Astrocyte (in vitro differentiated cells and primary cell): ENCODE measurements at places on chromosomes 5 and 9. TPM values are rescaled to one million over a fixed set of nuclear protein-coding genes. Genes with fewer than 3 reads are reported as not detected.
A peak's percentile ranks its signal among the peaks of the same experiment; 100 is the strongest.

Gene DOK3
- total RNA-seq: 15.6 and 16.3 TPM in 2 replicates

Gene GZMA
- total RNA-seq: 1.7 and 2.6 TPM in 2 replicates

Gene C9orf57
- total RNA-seq: not detected in 2 replicates

Gene PTGER4
- 4.8 and 8.6 TPM in 2 replicates for total RNA-seq

Gene SREK1IP1
- 26.2 and 27.3 TPM in 2 replicates for total RNA-seq

Gene ADAMTSL2
- total RNA-seq: 0.52 and 0.58 TPM in 2 replicates

Gene CSF1R
- 1.4 and 1.6 TPM in 2 replicates for total RNA-seq

Gene SPINK4
- not detected in 2 replicates for total RNA-seq

- DNase-seq: no peak
Measured at GRCh38 chr5:119200795-119201194, 129.9 kb downstream of the DMXL1 start.

DNA sequence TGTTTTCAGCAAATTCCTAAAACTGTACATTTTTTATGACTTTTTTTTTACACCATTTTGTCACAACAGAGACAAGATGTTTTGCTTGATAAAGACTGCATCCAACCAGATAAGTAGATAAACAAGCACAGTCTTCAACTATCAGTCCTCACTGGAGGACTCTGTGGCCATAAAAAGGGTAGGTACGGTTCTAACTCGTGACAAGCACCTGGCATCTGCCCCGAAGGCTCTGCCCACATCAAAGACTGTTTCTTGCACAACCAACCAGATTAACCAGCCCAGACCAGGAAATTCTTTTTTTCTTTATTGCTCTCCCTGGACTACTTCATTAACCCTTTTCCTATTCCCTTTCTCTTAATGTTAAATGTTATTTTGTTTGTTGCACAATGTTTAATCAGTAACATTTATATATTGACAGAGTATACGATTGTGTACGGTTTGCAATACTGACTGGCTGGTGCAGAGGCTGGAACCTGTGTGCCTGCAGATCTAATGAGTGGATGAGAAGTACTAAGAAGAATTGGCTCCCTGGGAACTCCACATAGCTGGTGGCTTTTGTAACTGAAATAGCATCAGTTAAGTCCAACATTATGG is 74.1 kb downstream of the SERINC5 start:
- DNase-seq: peak; percentile 53

DNA sequence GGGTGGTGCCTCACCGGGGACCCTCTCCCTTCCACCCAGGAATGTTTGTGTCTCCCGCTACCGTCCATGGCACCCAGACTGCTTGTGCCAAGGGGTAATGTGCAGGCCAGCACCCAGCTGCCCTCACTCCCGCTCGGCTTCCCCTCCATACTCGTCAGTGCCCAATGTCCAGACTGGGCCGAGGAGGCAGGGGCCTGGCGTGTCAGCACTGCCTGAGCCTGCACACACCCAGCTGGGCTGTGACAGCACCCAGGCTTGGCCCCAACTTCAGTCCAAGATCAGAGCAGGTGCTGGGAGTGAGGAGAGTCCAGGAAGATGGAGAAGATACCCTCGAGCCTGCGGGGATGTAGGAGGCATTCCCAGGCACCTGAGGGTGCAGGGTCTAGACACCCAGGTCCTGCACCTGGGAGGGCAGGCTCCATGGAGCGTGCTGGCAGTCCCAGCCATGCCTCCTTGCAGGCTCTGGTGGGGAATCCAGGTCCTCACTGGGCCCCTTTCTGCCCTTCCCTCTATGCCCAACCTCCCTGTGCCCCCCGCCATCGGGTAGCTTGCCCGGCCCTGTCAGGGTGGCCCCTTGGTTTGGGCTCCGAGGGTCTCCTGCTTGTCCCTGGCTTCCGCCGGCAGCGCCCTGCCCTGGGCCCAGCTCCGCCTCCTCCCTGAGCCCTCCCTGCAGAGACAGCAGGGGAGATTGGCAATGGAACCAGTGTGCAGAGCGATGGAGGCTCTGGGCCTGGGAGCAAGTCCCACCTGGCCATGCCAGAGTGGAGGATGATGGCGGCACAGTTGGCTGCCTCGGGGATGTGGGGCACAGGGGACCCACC is 250.8 kb upstream of the EDIL3 start:
- DNase-seq: no peak

DNA sequence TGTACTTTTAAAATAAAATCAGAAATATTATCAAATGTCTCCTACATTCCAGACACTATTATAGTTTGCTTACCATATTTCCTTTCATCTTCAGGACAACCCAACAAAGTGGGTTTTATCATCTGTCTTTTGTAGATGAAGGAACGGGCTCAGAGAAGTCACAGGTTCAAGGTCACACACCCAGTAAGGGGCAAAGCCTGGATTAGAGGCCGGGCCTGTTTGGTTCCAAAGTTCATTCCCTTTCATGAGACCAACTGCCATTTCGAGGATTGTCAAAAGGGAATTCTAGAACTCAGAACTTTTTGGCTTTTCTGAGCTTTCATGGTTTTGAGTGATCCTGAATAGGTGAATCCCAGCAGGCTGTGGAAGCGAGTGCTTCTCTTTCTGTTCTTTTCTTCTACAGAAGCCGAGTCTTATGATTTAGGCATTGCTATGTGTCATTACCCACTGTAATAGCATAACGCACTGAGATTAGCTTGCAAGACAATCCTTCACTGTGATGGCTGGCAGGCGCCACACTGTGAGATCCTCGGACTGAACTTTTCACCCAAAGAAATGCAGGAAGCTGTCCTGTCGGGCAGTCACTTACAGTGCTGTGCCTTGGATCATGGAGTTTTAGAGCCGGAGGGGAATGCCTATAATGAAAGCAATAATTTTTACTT is 43.8 kb upstream of the ANKH start:
- DNase-seq: peak; percentile 84

DNA sequence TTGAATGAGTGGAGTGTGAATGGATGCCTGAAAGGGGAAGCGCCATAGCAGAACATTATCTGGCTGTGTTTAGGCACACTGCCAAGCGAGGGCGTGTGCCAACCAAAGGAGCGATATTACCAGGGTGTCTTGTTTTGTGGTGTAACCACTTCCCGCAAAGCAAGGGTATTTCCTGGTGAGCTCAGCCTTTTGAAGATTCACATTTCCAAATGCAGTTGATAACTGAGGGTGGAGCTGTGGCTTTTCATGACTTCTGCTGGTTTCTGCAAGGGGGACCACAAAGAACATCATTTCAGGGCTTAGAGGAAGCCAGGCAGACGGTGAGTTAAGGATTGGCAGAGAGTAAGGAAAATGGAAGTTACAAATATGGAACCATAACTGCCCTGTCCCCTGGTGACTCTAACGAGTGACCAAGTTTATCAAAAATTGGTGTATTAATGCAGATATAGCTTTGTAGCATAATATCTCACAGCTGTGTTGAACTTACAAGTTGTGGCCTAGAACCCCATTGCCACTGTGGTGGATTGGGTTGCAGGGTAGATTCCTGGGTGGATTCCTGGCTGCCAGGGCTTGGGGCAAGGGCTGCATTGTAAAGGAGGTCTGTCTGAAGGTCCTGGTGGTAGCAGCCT is 71.4 kb downstream of the RALGPS1 start:
- peak; percentile 81 for DNase-seq

GRCh38 chr9:110769667-110770066 is 101.1 kb downstream of the MUSK start:
- peak; percentile 83 for DNase-seq

- no peak for DNase-seq
Measured at GRCh38 chr9:14170392-14170931, 143.5 kb downstream of the NFIB start.

DNA sequence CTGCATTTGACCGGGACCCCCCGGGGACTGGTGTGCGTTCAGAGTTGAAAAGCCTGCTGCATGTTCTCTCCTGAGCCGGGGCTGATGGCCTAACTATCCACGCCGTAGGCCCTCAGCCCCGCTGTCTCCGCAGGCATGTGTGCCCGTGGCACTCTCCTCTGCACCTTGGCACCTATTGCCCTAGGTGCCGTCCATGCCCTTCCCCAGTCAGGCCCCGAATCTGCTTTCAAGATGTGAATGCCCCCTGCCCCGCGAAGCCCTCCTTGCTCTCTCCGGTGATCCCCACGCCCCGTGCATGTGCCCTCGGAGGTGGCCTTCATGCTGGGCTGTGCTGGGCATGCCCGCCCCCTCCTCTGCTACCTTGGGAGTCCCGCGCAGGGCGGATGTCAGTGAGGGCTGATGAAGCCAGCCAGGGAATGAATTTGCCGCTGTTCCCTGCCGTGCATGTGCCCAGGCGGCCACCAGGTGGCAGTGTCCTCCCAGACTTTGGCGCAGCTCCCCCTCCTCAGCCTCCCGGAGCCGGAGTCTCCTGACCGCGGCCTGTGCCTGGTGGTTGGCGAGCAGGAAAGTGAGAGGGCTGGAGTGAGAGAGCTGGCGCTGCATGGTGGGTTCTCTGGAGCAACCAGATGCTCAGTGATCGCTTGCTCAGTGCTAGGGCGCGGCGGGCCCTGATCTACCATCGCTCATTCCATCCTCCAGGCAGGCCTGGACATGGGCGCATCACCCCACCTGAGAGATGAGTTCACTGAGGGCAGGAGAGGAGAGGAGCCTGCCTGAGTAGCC is 112.9 kb upstream of the LMX1B start:
- peak; percentile 46 for DNase-seq

DNA sequence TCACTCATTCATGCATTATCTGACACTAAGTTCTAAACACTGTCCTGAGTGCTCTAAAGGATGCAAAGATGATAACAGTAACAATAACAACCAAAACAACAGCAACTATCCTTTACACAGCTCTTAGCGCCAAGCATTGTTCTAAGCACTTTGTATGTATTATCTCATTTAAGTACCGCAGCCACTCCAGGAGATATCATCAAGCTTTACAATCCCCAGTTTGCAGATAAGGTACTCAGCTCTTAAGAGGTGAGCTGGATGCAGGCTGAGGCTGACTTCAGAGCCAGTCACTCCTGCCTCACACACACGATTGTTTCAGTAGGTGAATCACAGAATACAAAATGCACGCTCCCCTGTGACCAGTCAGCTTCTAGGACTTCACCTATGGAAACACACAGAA is 141.8 kb downstream of the PAX5 start:
- no peak for DNase-seq

- no peak for DNase-seq
Measured at GRCh38 chr9:98472216-98472615, 216.8 kb upstream of the TBC1D2 start.

DNA sequence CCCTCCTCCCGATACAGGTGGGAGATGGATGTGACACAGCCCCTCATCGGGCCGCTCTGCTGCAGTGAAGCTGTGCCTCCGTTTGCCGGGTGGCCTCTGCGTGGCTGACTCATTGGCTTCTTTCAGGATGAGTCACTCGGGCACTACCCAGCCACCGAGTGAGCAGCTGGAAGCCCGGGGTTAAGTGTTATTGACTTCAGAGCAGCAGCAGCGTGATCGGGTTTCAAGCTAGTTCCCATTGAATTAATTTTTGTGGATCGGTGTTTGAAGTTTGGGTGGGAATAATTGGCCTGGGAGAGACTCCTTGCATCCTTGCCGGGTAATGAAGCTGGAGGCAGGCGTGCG is 266.4 kb upstream of the IRX4 start:
- peak; percentile 1 for DNase-seq

- no peak for DNase-seq
Measured at GRCh38 chr9:38345851-38346755, 46.4 kb upstream of the ALDH1B1 start.

DNA sequence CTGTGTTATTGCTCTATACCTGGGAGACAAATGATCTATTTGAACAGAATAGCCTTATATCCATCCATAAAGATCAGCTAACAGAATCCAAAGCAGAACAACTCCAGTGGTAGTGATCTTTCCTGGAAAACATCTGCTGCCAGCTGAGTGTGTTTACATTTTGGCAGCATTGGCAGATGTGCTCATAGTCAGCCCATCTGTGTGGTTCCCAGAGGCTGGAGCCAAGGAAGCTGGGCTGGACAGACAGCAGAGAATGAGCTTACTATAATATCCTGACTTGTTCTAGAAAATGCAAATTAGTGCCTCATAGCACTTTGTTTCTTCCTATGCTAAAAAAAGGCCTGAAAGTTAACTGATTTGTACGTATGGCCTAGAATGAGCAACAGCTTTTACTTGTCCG is 99.7 kb downstream of the ST8SIA4 start:
- DNase-seq: peak; percentile 32

DNA sequence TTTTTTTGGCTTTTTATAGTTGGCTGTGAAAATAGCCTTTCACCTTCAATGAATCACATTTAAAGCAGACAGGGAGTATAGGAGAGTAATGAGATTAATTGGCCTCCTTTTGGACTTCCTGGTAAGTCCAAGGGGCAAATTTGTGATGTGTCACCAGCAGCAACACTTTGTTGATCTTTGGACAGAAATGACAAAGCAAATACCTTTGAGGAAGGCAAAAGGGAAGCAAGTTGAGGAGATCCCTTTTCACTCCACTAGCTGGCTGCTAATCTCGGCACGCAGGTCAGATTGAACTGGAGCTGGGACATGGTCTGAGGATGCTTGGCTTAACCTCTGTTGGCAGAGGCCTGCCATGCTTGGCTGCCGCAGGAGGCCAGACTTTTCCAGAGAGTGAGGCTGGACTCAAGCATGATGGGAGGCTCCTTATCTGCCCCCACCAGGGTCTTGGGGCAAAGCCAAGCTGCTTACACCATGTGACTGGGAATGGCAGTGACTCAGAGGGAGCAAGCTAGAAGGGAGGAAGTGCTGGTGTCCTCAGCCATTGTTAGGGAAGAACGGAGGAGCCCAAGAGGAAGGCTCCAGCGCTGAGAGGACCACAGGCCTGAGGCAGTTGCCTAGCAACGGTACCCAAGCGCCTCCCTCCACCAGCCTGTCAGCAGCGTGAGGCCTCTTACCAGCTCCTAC is 174.5 kb upstream of the MAP1B start:
- peak; percentile 87 for DNase-seq

DNA sequence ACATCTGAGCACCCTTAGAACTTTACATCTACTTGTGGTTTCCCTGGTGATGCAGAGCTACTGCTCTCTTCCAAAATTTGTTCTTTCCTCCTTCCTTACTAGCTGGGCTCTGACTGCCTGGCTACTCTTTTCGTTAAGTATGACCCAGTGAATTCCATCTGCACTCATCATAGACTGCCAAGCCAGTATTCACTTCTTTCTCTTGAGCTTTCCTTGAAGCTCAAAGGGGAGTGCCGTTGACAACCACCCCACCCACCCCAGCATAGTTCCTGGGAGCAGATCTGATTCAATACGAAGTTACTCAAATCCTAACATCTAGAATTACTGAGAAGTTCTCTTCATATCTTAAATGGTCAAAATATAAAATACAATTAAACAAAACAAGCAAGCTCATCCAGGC is 190.5 kb downstream of the ADAMTS12 start:
- peak; percentile 76 for DNase-seq

GRCh38 chr9:4678679-4679267 is 596 bp upstream of the CDC37L1 start:
- no peak for DNase-seq

- no peak for DNase-seq
Measured at GRCh38 chr5:140262839-140263238, 40.1 kb downstream of the PFDN1 start.

- DNase-seq: peak; percentile 37
Measured at GRCh38 chr9:84669288-84670137, at the start of gene NTRK2. TSS of gene NTRK2 (plus strand) at chr9:84669729. CDS start at chr9:84670749, 1,020 bp downstream.

DNA sequence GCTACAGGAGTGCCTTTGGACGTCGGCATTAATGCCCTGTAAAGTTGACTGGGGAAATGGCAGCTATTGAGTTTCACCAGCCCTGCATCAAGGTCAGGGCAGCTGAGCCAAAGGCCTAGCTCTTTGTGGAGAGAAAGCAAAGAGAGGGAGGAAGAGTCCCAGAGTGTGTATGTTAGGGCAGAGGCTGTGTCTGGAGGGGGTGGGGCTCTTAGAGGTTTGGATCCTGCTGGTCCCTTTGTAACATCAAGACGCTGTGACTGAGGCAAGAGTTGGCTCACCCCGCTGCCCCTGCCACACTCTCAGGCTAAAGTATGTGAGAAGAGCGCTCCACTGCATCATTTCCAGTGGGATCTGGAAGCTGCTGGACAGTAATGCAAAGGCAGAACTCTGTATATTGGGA is 34.3 kb downstream of the TMOD1 start:
- DNase-seq: no peak
